ENCODE measurements at places on chromosomes 6 and 20.

DNA sequence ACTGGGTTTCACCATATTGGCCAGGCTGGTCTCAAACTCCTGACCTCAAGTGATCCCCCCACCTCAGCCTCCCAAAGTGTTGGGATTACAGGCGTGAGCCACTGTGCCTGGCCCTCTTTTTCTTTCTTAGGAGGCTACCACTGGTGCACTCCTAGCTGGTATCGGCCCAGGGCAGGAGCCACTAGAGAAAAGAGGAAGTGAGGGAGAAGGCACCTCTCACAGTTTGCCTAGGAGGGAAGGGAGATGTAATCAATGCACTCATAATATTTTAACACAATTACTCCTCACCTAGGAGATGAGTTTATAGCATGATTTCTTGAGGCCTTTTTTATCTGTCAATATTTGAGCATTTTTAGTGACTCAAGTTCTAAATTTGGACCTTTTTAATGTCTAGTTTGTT is 189.0 kb upstream of the SOX4 start:
- DNase-seq = no peak

GRCh38 chr6:116369964-116370759 is 585 bp upstream of the DSE start:
- no peak for DNase-seq

GRCh38 chr20:17023806-17024205 is 203.0 kb upstream of the PCSK2 start:
- no peak for DNase-seq

DNA sequence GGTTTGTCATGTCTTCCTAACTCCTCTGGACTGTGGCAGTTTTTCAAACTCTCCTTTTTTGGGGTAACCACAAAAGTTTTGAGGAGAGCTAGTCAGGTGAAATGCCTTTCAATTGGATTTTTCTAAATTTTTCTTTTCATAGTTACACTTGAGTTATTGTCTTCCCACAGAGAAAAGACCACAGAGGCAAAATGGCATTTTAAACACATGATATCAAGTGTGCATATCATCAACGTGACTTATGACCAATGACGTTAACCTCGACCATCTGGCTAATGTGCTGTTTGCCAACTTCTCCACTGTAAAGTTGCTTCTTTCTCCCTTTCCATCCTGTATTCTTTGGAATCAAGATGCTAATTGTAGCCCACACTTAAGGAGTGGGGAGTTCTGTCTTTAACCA is 41.3 kb upstream of the SNAP25 start:
- DNase-seq = no peak

GRCh38 chr6:36856277-36856676 is 17.0 kb upstream of the CPNE5 start:
- DNase-seq = no peak

GRCh38 chr6:47064274-47064673 is 22.1 kb upstream of the ADGRF1 start:
- no peak for DNase-seq

GRCh38 chr6:20906945-20907344 is 372.7 kb downstream of the CDKAL1 start:
- no peak for DNase-seq

GRCh38 chr6:116463301-116463700 is 2.1 kb downstream of the CALHM6 start:
- no peak for DNase-seq

DNA sequence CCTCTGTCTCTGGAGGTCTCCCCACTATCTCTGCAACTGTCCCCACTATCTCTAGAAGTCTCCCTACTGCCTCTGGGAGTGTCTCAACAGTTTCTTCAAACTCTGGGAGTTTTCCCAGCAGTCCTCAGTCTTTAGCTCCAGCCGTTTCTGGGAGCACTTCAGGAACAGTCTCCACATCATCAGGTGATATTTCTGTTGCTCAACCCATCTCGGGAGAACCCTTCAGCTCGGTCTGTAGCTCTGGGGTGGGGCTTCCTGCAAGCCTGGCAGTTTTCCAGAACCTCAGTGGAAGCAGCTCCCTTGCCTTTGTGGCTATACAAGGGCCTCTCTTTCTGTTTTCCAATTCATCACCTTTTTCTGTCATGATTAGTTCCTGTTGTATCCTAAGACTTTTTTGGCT is 3.0 kb upstream of the SFTA2 start:
- no peak for DNase-seq

- no peak for DNase-seq
These were observed 548.4 kb upstream of the JAG1 start for GRCh38 chr20:11222243-11222642.

DNA sequence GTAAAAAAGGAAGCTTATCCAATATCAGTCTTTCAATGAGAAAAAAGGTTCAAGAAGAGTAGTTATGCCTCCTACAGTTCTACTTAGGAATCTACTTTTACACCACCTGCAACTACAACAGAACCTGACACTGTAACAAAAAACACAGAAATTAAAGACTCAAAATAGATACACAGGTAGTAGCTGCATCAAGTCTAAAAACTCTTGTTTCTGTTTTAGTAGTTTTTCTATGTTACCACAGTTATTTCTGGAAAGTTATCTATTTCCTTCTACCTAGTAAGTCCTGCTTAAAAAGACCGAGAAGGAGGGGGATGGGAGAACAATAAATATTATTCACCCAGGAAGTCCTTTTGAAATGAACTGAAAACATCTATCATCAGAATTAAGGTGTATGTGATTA is 52.5 kb downstream of the ATG5 start:
- DNase-seq = peak; percentile 37

- DNase-seq = no peak
These were observed 42.0 kb upstream of the GMPR start for GRCh38 chr6:16196260-16196983.

GRCh38 chr6:50829898-50830444 is 11.3 kb downstream of the TFAP2B start:
- no peak for DNase-seq

DNA sequence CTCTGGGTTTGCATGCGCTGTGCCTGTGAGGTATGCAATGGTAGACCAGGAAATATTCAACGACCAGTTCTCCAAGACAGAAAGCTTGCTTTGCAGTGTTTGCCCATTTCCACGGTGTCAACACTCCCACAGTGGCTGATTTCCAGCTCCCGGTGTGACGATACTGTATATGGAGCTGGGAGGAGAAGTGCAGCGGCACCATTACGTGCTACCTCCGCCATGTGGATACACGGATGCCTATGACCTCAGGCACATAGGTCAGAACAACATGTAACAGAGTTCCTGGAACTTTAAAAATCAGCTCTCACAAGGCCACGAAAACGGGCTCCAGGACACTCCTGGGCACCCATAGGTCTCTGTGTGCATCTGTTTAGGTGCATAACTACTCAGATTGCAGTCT is 51.1 kb downstream of the NFATC2 start:
- DNase-seq = no peak

- DNase-seq = no peak
These were observed 256.0 kb downstream of the TPBG start for GRCh38 chr6:82619573-82619972.

- DNase-seq = no peak
These were observed 558.4 kb upstream of the CDH4 start for GRCh38 chr20:60693496-60694133.

DNA sequence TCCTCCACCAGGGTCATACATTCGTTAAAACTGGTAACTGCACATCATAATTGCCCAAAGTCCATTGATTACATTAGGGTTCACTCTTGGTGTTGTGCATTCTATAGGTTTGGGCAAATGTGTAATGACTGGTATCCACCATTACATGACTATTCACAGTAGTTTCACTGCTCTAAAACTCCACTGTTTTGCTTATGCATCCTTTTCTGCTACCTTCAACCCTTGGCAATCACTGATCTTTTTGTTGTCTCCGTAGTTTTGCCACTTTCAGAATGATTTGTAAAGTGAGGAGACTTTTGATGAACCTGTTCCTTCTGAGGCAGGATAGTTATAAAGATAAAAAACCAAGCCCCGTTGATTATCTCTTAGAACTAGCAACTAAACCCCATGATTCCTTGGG is 187.3 kb upstream of the MCHR2 start:
- DNase-seq = no peak

All from GM06990 (cell line).